ENCODE measurements at places on chromosomes 4 and X. TPM values are rescaled to one million over a fixed set of nuclear protein-coding genes. Genes with fewer than 3 reads are reported as not detected.

DNA sequence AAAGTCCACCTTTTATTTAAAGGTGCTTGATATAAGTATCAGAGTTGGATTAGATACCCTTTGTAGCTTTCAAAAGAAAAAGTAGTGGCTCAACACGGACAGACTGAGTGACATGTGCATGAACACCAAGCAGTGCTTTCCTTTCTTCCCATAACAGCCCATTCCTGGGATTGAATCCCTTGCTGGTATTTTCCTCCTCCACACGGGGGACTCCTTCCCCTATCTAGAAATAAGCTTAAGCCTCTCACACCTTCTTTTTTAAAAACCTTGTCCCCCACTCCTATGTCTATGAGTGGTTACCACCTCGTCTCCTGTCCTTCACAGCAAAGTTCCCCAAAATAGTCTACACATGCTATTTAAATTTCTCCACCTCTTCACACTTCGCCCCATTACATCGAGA, 5.1 kb downstream of the AP1S2 start:
- no peaks in the 10 kb centered on the region for H3K4me1 ChIP-seq
- H3K27me3 ChIP-seq, result no peaks in the 10 kb centered on the region
- no peak overlapping the region for H3K27ac ChIP-seq
- no peaks in the 10 kb centered on the region for H3K36me3 ChIP-seq
- no peak for DNase-seq
- no peak overlapping the region for H3K4me3 ChIP-seq

DNA sequence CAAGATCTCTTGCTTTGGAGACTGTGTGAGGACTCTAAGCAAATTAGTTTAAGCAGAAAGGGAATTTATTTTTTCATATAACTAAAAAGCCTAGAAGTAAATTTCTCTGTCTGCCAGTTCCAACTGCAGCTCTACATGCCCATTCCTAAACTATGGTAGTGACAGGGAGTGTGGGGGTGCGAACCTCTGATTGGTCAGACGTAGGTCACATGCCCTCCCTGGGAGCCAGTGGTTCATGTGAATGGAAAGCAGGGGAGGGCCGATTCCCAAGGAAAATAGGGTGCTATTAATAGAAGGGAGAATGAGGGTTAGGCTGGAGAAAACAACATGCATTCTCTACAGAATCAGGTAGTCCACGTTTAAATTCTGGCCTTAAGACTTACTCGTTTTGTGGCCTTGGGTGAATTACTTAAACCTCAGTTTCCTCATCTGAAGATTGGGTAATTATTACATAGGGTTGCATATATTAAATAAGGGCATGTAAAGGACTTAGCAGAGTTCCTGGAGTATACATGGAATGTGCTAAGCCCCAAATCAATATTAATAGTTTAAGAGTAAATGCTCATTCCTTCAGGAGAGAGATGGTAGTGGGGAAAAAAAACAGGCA, 7.2 kb downstream of the RAB33B start:
- no peak for DNase-seq
- H3K27ac ChIP-seq, result no peak overlapping the region
- H3K4me1 ChIP-seq, result no peaks in the 10 kb centered on the region
- no peak overlapping the region for H3K4me3 ChIP-seq

DNA sequence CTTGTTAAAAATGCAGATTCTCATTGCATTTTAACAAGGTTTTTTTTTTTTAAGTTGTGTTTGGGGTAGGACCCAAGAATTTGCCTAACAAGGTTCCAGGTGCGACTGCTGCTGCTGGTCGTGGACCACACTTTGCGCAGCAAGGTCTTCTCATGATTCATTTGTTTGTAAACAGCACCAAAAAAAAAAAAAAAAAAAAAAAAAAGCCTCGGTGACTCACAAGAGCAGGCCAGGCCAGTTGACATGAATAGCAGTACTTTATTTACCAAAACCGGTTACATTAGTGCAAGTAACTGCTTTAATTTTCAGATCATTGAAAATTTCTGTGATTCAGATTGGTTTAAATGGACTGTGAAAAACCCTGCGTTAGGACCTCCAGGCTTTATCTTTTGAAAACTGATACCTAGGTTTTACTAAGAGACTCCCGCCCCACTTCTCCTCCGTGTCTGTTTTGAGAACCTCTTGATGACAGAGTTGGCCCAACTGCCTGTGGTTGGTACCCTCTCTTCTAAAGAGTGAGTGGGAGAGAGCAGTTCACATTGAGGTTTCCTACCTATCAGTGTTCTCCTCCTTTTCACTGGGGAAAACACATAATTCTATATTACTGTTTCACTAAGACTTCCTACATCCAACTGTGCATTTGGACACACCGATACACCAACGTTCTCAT, 86.2 kb downstream of the PHEX start:
- peak overlapping the region; percentile 59 for H3K27ac ChIP-seq
- no peaks in the 10 kb centered on the region for H3K27me3 ChIP-seq
- no peaks in the 10 kb centered on the region for H3K36me3 ChIP-seq
- H3K4me3 ChIP-seq, result no peak overlapping the region
- H3K4me1 ChIP-seq, result no peaks in the 10 kb centered on the region

DNA sequence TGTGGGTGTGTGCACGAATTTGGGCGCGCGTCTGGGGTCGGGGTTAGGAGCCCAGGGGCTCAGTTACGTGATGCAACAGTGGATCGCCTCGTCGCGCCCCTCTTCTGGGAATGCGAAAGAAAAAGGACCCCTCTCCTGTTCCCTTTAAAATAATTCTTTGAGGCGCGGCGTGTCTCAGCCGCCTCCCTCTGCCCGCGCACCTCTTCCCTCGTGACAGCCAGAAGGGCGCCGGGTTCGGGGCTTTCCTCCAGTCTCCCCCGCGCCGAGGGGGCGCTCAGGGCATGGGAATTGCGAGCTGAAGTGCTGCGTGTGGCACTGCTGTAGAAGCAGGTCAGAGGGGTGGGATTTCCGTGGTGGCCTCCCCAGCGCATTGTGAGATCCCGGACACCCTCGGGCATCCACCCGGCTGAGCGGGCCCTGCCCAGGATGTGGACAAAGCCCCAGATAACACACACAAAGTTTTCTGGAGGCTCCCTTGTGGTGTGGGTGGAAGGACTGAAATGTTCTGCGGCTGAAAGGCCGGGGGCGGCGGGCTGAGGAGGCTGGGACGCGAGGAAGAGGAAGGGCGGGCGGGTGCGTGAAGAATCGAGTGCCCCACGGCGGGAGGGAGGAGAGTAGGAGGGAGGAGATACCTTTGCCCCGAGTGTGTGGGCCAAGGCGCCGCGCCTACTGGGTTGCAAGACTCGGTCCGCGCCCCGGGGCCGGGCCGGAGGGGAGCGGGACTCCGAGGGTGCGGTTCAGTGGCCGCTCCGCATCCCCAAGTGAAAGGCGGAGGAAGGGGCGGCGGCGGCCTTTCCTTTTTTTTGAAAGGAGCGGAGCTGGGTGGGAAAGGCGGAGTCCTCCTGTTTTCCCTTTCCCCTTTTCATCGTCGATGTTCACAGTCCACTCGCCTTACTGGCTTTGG, 752 bp downstream of the SEPTIN11 start:
- peak overlapping the region; percentile 90 for H3K4me3 ChIP-seq
- no peaks in the 10 kb centered on the region for H3K36me3 ChIP-seq
- H3K27ac ChIP-seq, result peak overlapping the region; percentile 89
- peak; percentile 24 for DNase-seq
- H3K4me1 ChIP-seq, result no peaks in the 10 kb centered on the region

GRCh38 chr4:90543419-90544170, 416.4 kb downstream of the CCSER1 start:
- no peaks in the 10 kb centered on the region for H3K4me1 ChIP-seq
- H3K4me3 ChIP-seq, result no peak overlapping the region
- no peak for DNase-seq
- H3K27me3 ChIP-seq, result no peaks in the 10 kb centered on the region
- H3K36me3 ChIP-seq, result no peaks in the 10 kb centered on the region

GRCh38 chr4:169124661-169125060, 114.6 kb upstream of the CBR4 start:
- no peak overlapping the region for H3K4me3 ChIP-seq
- no peak for DNase-seq
- H3K36me3 ChIP-seq, result peaks cover 4% of the 10 kb centered on the region
- H3K27me3 ChIP-seq, result no peaks in the 10 kb centered on the region
- H3K4me1 ChIP-seq, result no peaks in the 10 kb centered on the region

- H3K27ac ChIP-seq, result no peak overlapping the region
- H3K4me1 ChIP-seq, result no peaks in the 10 kb centered on the region
- H3K27me3 ChIP-seq, result no peaks in the 10 kb centered on the region
- no peak overlapping the region for H3K4me3 ChIP-seq
These were observed 1260.9 kb downstream of the C4orf33 start for GRCh38 chr4:130356873-130357272.

MAGEA6 gene
- not detected for total RNA-seq

- H3K27me3 ChIP-seq, result no peaks in the 10 kb centered on the region
- no peak overlapping the region for H3K27ac ChIP-seq
- no peak overlapping the region for H3K4me3 ChIP-seq
- no peaks in the 10 kb centered on the region for H3K36me3 ChIP-seq
- H3K4me1 ChIP-seq, result no peaks in the 10 kb centered on the region
These were observed 12.4 kb downstream of the EPGN start for GRCh38 chr4:74320559-74321118.

- no peak overlapping the region for H3K27ac ChIP-seq
- H3K36me3 ChIP-seq, result no peaks in the 10 kb centered on the region
- H3K27me3 ChIP-seq, result no peaks in the 10 kb centered on the region
- DNase-seq, result no peak
These were observed 39.8 kb downstream of the NPY2R start for GRCh38 chr4:155248002-155248896.

SLC7A11 gene
- 1.9 TPM for total RNA-seq

MAGIX gene
- 4.9 TPM for total RNA-seq

GRCh38 chr4:8329859-8330761, 60.6 kb downstream of the HTRA3 start:
- no peaks in the 10 kb centered on the region for H3K27me3 ChIP-seq
- no peaks in the 10 kb centered on the region for H3K4me1 ChIP-seq
- H3K4me3 ChIP-seq, result no peak overlapping the region
- no peaks in the 10 kb centered on the region for H3K36me3 ChIP-seq
- no peak overlapping the region for H3K27ac ChIP-seq

NUP62CL gene
- total RNA-seq, result 1.3 TPM

Data from breast epithelium (tissue), 4 donors.